ENCODE measurements at places on chromosomes 4 and X. TPM values are rescaled to one million over a fixed set of nuclear protein-coding genes. Genes with fewer than 3 reads are reported as not detected.

The TRPC3 gene
- total RNA-seq: 0.09 TPM

The FGF2 gene
- 7.0 TPM for total RNA-seq

The CSAG3 gene
- not detected for total RNA-seq

The NAP1L3 gene
- total RNA-seq: 0.53 TPM

The MXRA5 gene
- total RNA-seq: 4.5 TPM

The NEIL3 gene
- total RNA-seq: 4.1 TPM

The TRIM61 gene
- total RNA-seq: not detected

The CENPVL1 gene
- total RNA-seq: not detected

The SRPX2 gene
- total RNA-seq: 38.4 TPM

The HSFX2 gene
- total RNA-seq: not detected

The PARM1 gene
- total RNA-seq: 6.9 TPM

The TMEM154 gene
- total RNA-seq: 45.2 TPM

The MBNL3 gene
- total RNA-seq: 24.1 TPM

The SLC26A1 gene
- not detected for total RNA-seq

The MSMO1 gene
- 302 TPM for total RNA-seq

The SLITRK4 gene
- 0.76 TPM for total RNA-seq

The IL2 gene
- total RNA-seq: not detected

The NPY5R gene
- total RNA-seq: 0.44 TPM

The FAM53A gene
- total RNA-seq: 0.22 TPM

The ZNF827 gene
- 6.5 TPM for total RNA-seq

The TBC1D1 gene
- 44.6 TPM for total RNA-seq

The PABPC5 gene
- 1.9 TPM for total RNA-seq

The CDKL5 gene
- total RNA-seq: 4.9 TPM

The TMEM185A gene
- 15.7 TPM for total RNA-seq

The PPAT gene
- 11.4 TPM for total RNA-seq

The AP1S2 gene
- 12.0 TPM for total RNA-seq

The HEPH gene
- 11.1 TPM for total RNA-seq

The PABPC1L2B gene
- total RNA-seq: not detected

The PITX2 gene
- 4.8 TPM for total RNA-seq

The RPL10 gene
- total RNA-seq: 2,607 TPM

The INPP4B gene
- total RNA-seq: 49.7 TPM

The PABPC4L gene
- 1.0 TPM for total RNA-seq

The WAS gene
- total RNA-seq: 1.2 TPM

The TLR3 gene
- total RNA-seq: 2.8 TPM

The PPP2R3B gene
- 26.1 TPM for total RNA-seq

The CXCL6 gene
- not detected for total RNA-seq

The RTL5 gene
- total RNA-seq: 0.08 TPM

The PPP4R3C gene
- not detected for total RNA-seq

All from esophagus squamous epithelium (tissue), 5 donors.